ENCODE measurements at places on chromosomes 2 and 18. TPM values are rescaled to one million over a fixed set of nuclear protein-coding genes. Genes with fewer than 3 reads are reported as not detected.

The DHRS9 gene
- total RNA-seq, result not detected

DNA sequence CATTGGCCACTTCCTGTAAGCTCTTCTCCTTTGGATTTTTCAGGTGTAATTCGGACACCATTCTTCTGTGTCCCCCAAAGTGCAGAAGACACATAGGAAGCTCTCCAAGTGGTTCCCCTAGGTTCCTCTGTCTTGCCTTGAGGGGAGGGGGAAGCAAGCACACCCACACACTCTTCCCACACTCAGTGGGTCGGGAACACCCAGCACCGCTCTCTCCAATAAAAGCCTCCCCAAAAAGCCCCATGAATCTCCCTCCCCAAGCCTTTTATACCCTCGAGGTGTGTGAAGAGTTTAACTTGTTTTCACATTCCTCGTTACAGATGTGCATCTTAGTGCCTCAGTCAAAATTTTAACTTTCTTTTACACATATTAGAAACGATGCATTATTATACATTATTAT is 9.9 kb upstream of the TMEM237 start:
- no peaks in the 10 kb centered on the region for H3K27me3 ChIP-seq
- H3K27ac ChIP-seq, result no peak overlapping the region
- H3K4me1 ChIP-seq, result no peaks in the 10 kb centered on the region

- no peaks in the 10 kb centered on the region for H3K36me3 ChIP-seq
- H3K27me3 ChIP-seq, result peaks cover 3% of the 10 kb centered on the region
- H3K27ac ChIP-seq, result no peak overlapping the region
- H3K4me3 ChIP-seq, result no peak overlapping the region
- H3K4me1 ChIP-seq, result no peaks in the 10 kb centered on the region
Observed at GRCh38 chr2:14614017-14614416, 18.5 kb upstream of the LRATD1 start.

The DLX1 gene
- total RNA-seq, result 48.9 TPM

DNA sequence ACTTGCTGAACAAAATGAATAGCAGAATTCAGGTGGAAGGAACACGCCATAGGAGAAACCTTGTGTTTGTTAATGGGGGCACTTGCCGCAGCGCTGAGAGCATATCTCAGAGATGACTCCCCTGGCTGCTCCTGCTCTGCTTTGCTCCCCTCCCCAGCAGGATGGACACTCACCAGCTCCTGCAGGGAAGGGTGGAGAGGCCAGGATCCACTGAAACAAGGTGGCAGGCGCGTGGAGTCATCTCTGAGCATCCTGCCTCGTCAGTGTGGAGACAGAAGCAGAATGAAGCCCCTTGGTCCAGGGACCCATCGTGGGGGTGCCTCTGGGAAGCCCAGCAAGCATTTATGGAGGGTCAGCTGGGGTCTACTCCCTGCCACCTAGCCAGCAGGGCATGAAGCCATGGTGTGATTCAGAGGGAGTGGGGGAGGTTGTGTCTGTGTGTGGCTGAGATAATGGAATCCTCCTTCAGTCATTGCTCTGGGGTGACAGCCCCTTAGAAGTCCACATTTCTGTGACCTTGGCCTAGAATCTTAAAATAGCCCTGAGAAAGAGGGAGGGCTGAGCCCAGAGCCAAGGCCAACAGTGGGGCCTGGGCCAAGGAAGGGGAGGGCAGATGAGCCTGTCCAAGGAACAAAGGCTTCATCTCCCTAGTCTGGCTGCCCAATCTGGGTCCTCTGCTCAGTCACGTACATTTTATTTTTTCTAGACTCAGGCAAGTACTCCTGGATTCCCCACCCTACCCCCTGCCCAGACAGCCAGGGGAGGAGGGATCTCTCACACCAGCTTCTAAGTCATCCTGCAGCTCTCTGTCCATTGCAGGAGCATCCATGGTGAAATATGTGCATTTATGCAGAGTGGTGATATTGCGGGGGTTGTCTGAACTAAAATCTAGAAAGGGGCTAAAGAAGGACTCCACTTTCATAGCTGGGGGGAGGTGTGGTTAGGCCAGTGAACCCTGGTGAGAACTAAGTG is 215.4 kb downstream of the ZBTB7C start:
- no peaks in the 10 kb centered on the region for H3K36me3 ChIP-seq
- DNase-seq, result no peak
- no peak overlapping the region for H3K27ac ChIP-seq
- no peak overlapping the region for H3K4me3 ChIP-seq
- H3K4me1 ChIP-seq, result peaks cover 10% of the 10 kb centered on the region
